ENCODE measurements at places on chromosomes 3 and 15.

DNA sequence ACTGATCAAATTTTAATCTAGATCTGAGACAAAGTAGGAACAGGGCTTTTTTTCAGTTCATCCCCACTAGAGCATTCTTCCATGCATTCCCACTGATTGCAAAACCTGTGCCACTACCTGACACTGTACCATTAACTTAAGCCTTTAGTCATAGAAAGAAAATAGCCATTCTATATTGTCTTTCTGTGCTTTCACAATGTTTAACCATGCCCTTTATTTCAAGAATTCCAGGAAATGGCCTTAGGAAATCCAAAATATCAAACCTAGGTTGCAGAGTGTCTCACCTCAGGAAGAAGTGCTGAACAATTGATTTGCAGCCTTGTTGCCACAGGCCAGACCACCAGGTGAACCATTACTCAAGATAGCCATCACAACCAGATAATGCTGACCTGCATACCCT, 56.2 kb upstream of the TGFBR2 start:
- no peak for DNase-seq

DNA sequence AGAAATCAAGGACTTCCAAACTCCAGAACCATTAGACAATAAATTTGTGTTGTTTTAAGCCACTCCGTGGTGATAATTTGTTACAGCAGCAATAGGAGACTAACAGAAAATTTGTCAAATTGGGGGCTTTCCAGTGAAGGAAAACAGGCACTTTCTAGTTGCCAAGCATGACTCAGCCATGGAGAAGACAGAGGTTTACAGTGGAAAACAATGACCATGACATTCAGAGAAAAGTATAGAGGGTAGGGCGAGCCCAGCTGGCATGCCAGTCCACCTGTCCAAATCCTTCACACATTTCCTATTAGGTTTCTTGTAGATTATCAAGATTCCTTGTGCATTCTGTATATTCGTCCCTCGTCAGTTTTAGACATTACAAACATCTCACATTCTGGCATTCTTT, 24.9 kb downstream of the SLCO2A1 start:
- no peak for DNase-seq

DNA sequence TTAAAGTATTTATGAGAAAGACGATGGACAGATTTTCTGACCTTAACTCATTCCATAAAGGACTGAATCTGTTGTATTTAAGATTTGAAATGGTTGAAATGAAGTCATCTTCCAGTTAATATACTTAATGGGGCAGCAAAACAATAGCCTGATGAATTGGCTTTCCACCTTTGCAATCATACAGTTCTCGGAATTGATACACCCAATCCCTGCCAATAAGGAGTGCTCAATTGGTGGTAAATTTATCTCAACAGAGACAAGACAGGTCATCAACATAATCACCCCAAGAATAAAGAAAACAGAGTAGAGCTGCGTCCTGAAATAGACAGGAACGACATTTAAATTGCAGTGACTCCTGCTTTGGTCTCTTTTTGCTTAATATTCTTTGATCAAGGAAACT, 11.2 kb downstream of the ANXA2 start:
- no peak for DNase-seq

DNA sequence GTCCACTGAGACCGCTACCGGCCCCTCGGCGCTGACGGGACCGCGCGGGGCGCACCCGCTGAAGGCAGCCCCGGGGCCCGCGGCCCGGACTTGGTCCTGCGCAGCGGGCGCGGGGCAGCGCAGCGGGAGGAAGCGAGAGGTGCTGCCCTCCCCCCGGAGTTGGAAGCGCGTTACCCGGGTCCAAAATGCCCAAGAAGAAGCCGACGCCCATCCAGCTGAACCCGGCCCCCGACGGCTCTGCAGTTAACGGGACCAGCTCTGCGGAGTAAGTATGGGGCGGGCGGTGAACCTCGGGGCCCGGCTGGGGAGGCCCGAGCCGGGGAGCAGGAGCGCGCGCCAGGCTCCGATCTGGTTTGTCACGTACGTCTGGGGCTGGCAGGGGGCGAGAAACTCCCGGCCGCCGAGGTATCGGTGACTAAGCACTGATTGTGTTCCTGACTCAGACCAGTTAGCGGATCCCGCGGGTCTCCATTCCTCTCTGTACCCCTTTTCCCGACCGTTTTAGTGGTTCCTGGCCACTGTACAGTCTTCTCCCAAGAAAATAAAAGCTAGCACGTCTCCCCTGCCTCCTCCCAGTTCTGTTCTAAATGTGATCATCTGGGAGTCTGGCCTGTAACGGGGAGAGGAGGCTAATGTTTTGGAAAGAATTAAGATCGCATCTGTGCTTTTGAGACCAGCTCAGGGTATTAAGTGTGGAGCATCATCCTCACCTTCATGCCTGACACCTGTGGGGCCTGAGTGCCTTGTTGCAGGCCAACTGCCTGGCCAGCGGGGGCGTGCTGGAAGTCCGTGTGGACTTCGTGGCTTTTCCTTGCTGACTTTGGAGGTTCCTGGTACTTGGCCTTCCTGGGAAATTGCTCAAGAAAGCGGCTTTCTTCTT, 691 bp downstream of the MAP2K1 start:
- DNase-seq = peak; percentile 49

- no peak for DNase-seq
Observed at GRCh38 chr15:48358229-48359152, 27.3 kb downstream of the DUT start.

DNA sequence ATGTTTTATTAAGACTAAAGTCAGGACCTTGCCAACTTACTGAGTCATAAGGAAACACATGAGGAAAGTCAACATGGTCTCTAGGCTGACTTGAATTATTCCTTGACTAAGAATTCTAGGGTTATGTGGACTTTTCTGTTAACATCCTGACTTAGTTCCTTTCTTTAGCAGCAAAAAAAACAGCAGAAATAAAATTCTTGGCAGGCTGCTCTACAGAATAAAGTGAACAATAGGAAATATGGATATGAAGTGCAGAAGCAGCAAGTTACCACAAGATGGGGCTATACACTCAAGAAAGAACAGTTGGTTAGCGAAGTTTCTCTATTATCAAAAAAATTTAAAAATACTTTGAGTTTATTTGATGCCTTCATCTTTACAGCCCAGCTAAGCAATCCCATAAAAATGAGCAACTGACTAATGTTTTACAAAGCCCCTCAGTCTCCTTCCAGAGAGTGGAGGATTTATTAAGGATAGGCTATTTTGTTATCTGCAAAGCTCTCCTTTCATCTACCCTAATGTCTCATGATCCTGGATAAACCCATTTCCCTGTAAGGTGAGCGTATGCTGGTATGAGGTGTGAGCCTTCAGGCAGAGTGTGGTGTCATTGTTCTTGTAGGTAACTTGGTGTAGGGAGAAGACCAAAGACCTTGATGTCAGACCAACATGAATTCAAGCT, 23.1 kb upstream of the MCCC1 start:
- DNase-seq = no peak

Data from stimulated activated CD8-positive, alpha-beta memory T cell treated with anti-CD3 and anti-CD28 coated beads, Interleukin-7, amount 100 ng/mL, for 1 hour (primary cell).